Fibroblast of villous mesenchyme (primary cell): ENCODE measurements at places on chromosomes 5 and 9. TPM values are rescaled to one million over a fixed set of nuclear protein-coding genes. Genes with fewer than 3 reads are reported as not detected.

The PCDHGA4 gene
- total RNA-seq = 4.5 and 7.3 TPM in 2 replicates

The ASPN gene
- 1.6 and 3.9 TPM in 2 replicates for total RNA-seq

The IRX1 gene
- total RNA-seq = not detected in 2 replicates

The RANBP3L gene
- 0.32 and 1.3 TPM in 2 replicates for total RNA-seq

The CAMK2A gene
- 1.3 TPM in 2 replicates for total RNA-seq

The MRPL36 gene
- 49.7 and 55.1 TPM in 2 replicates for total RNA-seq

The WDR38 gene
- not detected in 2 replicates for total RNA-seq
